ENCODE measurements at places on chromosomes 7 and 10. TPM values are rescaled to one million over a fixed set of nuclear protein-coding genes. Genes with fewer than 3 reads are reported as not detected.
A peak's percentile ranks its signal among the peaks of the same experiment; 100 is the strongest.

DNA sequence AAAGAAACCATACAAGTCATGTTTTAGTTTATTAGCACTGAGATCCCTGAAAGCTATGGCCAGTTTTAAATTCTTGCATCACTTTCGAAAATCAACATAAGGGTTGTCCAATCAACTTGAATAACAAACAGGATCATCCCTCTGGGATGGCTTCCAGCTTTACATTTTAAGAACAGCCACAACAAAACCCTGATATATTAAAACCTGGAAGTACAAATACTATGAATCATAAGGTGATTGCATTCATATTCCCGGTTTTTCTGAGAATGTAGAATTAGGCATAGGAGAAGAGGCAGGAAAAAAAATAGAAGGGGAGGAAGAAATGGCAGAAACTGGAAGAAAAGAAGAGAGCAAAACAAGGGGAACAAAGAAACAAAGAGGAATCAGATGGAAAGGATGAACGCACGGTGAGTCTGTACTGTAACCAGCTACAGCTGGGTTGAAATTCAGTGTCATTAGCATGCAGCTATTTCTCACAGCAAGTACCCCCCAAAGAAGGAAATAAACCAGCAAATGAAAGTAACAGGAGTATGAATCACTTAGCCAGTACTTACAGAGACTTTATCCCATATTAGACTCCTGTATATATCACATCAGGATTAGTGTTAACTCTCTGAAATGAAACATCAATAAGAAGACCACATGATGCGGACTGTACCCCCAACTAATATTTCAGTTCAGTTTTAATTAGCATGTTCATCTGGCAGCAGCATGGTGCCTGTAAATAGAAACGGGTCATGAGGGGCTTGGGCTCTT, 301.3 kb downstream of the RNLS start:
- DNase-seq, result peak; percentile 89

PIP gene
- total RNA-seq, result not detected

NYAP1 gene
- not detected for total RNA-seq

CLRN3 gene
- total RNA-seq, result not detected

DNA sequence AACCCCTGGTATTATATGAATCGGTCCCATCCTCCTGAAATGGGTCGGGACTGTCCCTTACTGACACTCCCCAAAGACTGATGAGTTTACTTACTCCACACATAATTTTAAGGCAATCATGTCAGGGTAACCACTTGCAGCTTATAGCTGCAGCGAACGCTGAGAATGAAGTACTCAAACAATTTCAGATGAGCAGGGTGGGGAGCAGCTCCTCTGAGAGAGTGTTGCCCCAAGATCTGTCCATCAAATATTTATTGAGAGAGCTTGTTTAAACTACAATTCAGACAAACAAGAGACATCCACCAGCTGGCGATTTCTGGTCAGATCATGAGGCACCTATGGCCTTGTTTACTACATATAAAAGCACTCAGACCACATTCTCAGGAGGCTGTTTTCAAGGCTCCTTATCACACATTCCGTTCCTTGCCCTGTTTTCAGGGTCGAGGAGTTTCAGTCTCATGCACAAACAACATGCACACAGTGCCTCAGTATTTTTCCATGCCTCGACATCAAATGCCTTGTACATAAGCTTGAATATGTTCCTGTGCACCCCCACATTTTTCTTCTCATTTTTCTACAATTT, 80.1 kb downstream of the THSD7A start:
- no peak for DNase-seq

DNA sequence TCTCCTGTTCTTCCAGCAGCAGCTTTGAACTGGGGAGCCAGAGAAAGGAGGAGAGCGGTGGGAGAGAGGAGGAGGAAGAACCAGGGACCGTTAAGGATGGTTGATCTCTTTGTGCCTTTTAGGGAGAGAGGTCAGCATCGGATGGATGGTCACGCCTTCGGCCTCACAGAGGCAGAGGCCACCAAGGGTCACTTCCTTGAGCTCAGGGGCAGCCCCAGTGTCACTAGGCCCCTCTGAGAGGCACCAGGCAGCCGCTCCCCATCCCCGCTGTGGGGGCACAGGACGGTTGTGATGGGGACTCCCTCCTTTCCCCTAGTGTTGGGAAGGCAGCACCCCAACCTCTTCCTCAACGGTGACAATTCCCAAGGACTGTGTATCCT, 121.4 kb downstream of the DNAJB6 start:
- no peak for DNase-seq

DNA sequence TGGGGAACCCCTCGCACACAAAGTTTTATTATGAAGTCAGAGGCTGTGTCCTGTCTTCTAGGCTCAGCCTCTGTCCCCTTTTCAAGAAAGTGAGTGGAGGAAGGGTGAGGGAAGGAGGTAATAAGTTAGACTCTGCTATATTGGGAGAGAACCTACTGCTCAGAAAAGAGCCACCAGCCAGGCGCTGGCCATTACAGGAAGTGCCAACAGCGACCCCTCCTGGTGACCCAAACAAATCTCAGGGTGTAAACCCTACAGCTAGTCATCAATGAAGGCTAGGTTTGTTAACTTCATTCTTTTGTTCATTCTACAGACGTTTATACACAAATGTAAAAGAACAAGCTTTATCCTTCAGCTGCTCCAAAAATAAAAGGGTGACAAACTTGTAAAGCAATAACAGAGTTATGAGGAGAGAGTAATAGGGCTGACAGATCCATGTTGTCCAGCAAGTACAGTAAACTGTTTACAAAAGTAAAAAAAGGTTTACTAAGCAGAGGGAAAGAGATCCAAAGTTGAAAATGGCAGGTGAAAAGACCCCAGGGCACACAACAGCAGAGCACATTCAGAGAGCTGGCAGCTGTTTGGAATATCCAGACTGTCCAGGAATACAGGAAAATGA, 82.7 kb downstream of the FAM204A start:
- DNase-seq, result peak; percentile 14

- DNase-seq, result peak; percentile 34
Measured at GRCh38 chr7:131769241-131769640, 212.8 kb upstream of the PODXL start.

DNA sequence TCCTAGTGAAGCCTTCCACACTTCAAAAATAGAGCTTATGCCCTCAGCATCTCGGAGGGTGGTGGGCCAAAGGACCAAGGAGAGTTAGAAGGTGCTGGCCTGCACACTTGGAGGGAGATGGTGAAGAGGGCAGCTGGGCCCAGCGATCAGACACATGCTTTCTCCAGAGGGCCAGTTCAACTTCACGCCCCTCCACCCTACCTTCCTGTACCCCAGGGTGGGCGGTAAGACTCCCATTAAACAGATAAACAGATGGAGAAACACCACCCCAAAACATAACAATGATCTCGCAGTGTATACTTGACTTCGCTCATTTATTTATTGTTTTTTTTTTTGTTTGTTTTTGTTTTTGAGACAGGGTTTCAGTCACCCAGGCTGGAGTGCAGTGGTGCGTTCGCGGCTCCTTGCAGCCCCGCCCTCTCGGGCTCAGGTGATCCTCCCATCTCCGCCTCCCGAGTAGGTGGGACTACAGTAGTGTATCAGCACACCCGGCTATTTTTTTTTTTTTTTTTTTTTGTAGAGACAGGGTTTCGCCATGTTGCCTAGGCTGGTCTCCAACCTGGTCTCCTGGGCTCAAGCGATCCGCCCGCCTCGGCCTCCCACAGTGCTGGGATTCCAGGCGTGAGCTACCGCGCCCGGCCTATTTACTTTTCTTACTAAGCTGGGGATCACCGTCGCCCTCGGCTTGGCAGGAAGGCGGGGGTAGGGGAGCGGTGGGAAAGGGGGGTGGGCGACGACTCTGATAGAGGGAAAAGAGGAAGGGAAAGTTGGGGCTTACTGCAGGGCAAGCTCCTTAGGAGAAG, 1.8 kb downstream of the C10orf95 start:
- DNase-seq, result peak; percentile 24

DNA sequence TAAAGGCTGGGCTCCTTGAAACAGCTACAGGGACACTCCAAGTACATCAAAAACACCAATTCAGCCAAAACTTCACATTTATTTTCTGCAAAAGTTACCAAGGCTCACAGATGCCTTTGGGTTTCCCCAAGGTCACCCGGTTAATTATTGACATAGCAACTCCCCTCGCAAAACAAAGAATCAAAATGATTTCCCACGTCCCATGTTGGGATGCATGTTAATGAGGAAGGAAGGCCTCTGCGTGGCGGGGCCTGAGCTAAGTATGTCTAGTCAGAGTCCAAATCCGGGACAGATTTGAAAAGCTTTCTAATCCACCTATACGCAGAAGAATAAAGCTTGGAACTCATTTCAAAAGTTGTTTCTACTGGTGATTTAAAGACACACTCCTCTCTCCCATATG, 535 bp upstream of the TMEM72 start:
- DNase-seq, result no peak

GRCh38 chr10:3263082-3263481, 90.5 kb upstream of the PITRM1 start:
- no peak for DNase-seq

All from RPMI7951 (cell line).